ENCODE measurements at places on chromosomes 5 and 9.

- DNase-seq: no peak
Measured at GRCh38 chr5:175214152-175214551, 229.8 kb downstream of the DRD1 start.

- DNase-seq: no peak
Measured at GRCh38 chr5:179346401-179346800, 1.1 kb upstream of the ADAMTS2 start.

DNA sequence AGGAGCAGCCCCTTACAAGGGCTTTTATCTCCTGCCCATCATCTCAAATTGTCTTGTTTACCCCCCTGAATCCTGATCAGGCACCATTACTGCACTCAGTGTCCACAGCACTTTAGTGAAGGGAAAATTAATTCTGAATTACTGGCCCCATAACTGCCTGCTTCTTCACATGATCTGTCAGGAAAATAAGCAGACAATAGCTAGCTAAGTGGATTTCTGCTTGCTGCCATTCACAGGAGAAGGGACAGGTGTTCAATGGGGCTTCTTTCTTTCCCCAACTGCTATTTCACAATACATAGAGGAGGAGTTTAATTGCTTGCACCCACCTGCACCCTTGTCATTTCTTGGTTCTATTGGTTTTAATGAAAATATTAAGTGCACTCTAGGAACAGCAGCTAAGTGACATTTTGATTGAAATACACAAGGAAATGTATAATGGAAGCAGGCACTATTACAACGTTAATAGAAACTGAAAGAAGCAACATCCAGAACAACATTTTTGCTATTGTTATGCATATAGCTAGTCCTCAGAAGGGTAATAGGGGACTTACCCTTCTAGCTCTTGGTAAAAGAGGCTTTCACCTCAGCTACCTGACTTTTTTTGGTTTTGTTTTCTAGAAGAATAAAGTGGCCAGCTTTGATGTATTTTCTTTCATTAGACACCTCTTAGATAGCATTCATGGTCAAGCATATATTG is 599.3 kb upstream of the TLE4 start:
- DNase-seq: no peak

DNA sequence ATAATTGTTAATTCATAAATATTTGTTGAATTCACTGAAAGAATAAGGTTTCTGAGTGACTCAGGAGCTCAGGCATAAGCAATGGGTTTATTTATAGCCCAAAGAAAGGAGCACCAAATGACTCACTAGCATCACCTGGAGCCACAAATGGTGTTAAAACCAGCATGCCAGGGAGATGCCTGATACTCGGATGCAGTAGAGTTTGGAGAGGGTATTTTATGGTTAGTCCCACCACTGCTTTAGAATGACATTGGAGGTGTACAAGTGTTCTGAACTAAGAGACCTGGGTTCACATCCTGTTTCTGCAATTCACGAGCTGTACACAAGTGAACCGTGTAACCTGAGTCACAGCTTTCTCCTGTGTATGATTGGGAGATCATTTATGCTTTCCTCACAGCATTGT is 25.2 kb downstream of the CCL28 start:
- no peak for DNase-seq

- DNase-seq: no peak
Measured at GRCh38 chr9:93223260-93224180, 39.6 kb downstream of the WNK2 start.

DNA sequence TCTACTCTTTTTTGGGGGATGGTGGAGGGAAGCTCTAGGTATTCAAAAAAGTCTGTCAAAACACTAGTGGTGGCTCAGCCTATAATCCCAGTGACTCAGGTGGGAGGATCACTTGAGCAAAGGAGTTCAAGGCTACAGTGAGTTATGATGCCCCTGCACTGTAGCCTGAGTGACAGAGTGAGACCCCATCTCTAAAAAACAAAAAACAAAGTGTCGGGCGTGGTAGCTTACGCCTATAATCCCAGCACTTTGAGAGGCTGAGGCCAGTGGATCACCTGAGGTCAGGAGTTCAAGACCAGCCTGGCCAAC is 15.8 kb upstream of the SLC35D2 start:
- no peak for DNase-seq

DNA sequence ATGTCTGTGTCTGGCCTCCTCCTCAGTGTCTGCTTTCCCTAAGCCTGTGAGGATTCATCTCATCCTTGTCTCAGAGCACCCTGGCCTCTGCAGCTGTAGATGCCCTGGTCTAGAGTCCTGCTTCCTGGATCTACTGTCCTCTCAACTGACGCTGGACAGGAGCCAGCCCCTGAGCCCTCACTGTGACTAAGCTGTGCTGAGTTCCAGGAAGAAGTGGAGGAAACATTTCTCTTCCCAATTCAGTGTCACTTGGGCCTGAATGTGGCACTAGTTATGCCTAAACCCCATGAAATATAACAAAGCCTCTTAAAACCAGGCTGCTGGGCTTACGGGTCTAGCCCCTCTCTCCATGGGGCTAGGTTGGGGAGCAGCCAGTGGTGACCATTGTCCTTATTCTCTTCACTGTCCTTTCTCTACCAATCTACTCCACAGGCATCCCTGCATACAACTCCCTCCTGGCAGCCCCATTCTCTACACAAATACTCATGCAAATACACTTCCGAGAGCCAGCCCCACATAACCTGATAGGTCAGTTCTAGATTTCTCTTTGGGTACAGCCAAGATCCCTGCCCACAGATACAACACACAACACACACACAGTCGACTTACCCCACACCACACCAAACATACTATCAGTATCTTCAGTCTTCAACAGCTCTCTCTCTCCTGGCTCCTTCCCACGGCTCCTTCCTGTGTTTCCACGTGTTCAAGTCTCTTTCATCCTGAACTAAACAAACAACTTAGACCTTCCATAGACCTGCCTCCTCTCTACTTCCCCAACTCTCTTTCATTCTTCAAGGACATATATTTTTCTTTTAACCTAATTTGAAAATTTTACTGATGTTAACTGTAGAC is 220.8 kb downstream of the SNX18 start:
- no peak for DNase-seq

GRCh38 chr9:114202396-114202795 is 47.1 kb downstream of the COL27A1 start:
- DNase-seq: no peak

DNA sequence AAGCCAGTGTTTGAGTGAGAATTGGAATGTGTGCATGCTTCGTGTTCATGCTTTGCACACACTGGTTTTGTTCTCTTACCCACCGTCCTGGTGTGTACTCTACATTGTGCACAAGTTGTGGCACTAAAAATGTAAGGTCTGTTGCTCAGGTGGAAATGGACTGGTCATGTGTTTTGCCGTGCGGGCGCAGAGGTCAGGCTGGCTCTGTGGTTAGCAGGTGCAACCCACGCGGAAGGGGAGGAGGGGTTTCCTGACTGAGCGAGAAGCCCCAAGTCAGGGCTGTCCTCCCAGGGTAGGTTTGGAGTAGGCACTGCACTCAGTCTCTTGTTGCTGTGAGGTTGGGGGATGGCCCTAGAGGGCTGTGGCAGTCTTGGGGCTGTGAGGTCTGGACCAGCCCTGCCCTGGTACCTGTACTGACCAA is 86.6 kb downstream of the EHMT1 start:
- no peak for DNase-seq

- no peak for DNase-seq
Measured at GRCh38 chr5:40383749-40384651, 295.7 kb upstream of the PTGER4 start.

DNA sequence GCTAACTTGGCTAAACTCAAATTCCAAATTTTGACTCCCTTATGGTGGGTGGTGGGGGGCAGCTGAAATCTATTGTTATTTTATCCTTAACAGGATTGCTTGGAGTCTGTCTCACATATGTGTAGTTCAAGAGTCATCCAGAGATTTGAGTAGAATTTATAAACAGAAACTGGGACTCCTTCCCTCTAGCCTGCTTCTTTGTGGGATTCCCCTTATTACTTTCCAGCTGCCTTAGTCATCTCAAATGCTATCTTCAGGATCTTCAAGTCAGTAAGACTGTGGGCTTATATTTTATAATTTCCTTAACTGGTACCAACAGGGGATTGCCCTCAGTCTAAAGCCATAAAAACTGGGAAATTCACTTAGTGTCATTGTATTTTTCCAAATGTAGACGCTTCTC is 55.5 kb downstream of the NNT start:
- DNase-seq: no peak

Measured in stimulated activated CD4-positive, alpha-beta T cell treated with anti-CD3 and anti-CD28 coated beads, Interleukin-1b, Interleukin-23, amount 100 ng/mL, for 4 hours (primary cell).